ENCODE measurements at places on chromosomes 2 and 18.
A peak's percentile ranks its signal among the peaks of the same experiment; 100 is the strongest.

GRCh38 chr18:79077181-79077580 lies 8.0 kb downstream of the ATP9B start:
- no peak for DNase-seq

- DNase-seq = no peak
These were observed 160.2 kb upstream of the CCDC150 start for GRCh38 chr2:196479350-196479749.

GRCh38 chr2:20478961-20479360 lies 32.1 kb downstream of the RHOB start:
- no peak for DNase-seq

- DNase-seq = no peak
These were observed 256.1 kb downstream of the XIRP2 start for GRCh38 chr2:167144179-167144898.

DNA sequence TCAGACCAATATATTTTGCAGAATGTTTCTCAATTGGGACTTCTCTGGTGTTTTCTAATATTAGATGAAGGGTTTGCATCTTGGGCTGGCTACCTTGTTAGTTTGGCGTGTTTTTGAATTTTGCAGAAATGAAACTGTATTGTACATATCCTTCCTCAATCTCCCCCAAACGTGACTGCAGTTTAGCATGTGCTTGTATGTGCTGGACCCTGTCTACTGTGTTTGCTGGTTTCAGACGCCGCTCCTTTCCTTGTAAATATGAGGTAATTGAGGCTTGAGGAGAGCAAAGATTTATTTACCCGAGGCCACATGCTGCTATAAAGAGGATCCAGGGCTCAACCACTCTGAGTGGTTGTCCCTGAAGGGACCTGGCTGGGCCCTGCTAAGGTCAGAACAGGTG lies 57.2 kb downstream of the NGEF start:
- DNase-seq = peak; percentile 30

DNA sequence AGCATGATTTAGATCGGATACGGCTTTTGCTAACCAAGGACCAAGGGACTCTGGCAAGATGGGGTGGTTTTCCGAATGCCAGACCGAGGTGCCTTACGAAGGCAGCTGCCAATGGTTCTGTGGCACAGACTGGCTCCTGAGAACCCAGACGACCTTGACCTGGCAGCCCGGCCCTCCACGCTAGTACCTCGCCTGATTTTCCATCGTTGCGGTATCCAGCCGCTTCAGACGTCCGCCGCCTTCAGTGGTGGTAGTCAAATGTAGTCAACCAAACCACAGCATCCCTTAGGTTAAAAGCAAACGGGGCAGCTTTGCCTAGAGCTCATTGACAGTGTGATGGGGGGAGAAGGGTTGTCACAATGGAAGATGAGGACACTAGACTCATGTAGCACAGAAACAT lies 42.6 kb downstream of the GBX2 start:
- no peak for DNase-seq

DNA sequence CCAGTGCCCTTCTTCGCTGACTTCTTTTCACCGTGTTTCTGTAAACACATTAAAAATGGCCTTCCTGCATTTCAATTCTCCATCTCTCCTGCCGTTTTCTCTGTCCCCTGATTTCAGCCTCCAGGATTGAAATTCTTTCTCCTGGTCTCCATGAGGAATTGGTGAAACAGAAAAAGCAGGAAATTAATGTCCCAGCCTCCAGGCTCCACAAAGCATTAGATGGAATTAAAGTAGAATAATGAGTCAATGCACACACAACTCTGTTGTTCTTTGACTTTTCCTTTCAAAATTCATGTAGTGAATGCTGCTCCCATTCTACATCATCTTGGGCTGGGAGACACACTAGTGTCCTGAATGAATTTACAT lies 209.5 kb downstream of the KLHL29 start:
- DNase-seq = no peak

GRCh38 chr2:84065857-84066256 lies 393.2 kb downstream of the SUCLG1 start:
- DNase-seq = no peak

- no peak for DNase-seq
These were observed 99.7 kb downstream of the ICA1L start for GRCh38 chr2:202771741-202772460.

- DNase-seq = no peak
These were observed 21.2 kb downstream of the ADRA2B start for GRCh38 chr2:96095116-96095636.

GRCh38 chr2:23926290-23926749 lies 603 bp downstream of the ATAD2B start:
- no peak for DNase-seq

GRCh38 chr2:9897331-9897737 lies 54.1 kb downstream of the TAF1B start:
- DNase-seq = peak; percentile 22

DNA sequence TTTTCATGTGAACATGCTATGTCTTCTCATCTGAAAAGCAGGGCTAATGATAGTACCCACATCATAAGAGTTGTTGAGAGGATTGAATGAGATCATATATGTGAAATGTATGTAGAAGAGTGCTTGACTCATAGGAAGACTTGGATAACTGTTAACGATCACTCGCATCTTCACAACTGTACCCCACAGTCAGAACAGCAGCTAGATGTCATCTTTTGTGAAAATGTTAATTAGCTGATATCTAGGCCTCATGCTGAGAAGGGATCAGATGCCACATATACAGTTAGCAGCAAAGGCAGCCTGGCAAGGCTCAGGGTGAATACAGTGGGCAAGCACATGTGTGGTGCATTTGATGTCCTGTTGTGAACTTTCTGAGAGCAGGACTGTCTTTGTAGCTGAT lies 24.2 kb downstream of the MAP3K20 start:
- no peak for DNase-seq

DNA sequence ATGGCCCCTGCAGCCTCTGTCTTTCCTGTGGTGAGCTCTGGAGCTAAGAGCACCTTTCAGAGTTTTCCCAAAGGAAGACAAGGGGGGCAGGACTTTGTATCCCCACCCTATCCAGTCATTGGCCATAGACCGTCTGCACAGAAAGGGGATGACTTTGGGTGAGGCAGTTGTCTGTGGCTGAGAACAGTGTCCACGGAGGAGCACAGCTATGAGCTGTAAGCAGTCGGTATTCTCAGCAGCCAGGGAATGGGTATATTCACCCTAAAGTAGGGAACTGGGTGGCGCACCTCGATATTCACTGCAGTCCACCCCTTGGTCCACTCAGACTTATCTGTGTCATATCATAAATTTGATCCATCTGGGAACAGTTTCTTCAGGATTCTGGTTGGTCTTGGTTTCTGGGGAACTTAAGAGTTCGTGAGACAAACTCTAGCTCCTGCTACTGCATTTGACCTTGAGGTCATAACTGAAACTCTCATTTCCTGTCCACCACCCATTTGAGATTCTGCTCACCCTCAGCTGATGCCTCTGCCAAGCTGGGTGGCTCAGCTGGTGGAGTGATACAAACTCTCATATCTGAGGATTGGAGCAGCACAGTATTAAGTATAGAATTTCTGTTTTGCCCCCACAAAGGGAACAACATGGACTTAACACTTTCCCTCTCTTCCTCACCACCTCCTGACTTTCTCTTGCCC lies 45.2 kb upstream of the SCG2 start:
- DNase-seq = no peak

Measured in small intestine (tissue), 16 donors.